ENCODE measurements at places on chromosomes 12 and 14.

GRCh38 chr12:70379846-70380245, 13.8 kb downstream of the KCNMB4 start:
- DNase-seq = no peak

GRCh38 chr12:73445658-73446324, 1091.8 kb upstream of the ATXN7L3B start:
- no peak for DNase-seq

- no peak for DNase-seq
These were observed 6.3 kb upstream of the RPAP3 start for GRCh38 chr12:47712171-47712570.

DNA sequence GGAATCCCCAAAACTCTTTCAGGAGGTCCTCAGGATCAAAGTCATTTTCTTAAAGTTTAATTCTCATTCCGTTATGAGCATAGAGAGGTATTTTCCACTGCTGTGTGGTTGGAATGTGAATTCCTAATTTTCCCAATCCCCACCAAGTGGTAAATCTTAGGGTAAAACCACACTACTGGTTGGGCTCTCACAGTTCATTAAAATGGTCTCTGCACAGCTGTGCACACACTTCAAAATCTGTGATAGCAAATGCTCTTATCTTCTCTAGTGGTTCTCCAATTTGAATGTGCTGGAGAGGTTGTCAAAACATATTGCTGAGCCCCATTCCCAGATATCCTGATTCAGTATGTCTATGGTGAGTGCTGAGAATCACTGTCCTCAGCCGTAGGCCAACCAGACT, 189.1 kb downstream of the BMP4 start:
- DNase-seq = no peak

GRCh38 chr12:24233519-24234246, 284.2 kb upstream of the SOX5 start:
- no peak for DNase-seq

DNA sequence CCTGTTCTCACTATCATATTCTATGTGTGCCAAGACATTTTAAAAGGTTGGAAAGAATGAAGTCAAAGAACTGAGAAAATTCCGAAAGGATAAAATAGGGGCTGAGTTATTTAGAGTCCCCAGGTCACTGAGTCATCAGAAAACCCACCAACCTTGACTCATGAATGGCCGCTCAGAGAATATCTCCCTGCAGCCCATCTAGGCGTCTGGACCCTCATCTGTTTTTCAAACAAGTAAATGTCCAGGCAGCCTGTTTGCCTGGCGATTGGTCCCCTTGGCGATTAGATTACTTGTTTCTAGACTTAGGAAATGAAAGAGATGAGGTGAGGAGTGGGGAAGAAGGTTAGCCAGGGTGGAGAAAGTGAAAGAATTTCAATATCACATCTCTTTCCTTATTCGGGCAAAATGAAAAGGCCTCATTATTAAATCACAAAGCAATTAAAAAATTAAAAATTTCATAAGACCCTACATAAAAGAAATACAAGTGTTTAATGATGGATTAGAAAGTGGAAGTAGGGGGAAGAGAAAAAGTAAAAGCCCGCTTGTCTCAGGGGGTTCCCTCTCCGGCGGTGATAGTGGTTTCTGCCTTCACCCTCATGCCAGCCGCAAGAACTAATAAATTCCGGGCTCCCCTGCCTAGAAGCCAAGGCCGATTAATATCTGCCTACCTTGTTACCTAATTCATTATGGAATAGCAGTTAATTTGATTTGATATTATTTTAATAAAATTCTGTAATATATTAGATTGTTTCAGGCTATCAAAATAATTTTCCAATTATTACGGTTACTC, 415.9 kb downstream of the BCL11B start:
- DNase-seq = no peak

DNA sequence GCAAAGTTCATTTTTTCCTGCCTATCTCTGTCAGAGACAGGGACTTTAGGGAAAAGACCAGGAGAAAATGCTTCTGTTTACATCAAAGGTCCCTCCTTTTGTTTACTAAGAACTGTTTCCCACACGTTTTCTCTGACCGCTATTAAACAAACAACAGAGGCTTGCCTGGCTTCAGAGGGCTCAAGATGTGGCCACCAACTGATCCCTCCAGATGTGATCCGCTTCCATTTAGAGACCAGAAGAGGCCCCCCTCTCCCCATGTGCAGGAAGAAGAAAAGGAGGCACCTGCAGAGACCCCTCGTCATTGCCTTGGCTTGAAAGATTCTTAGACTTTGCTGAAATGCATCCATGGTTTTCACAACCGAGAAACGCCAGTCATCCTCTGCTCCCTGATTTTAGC, 217.9 kb upstream of the PWP1 start:
- DNase-seq = no peak

DNA sequence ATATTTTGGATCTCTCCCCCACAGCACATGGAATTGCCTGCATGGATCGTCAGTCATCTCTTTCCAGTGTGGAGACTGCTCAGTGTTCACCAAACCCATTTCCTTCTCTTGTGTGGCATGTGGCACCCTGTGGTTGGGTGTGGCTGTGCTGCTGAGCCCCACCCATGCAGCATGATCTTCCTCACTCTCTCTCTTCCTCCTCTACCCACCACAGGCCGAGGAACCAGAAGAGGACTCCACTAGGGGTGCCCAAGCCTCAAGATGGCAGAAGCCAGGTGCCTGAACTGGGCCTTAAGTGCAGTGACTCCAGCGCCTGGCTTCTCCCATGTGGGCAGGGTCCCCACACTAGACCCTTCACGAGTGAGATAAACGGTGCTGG, 66.8 kb upstream of the GPR68 start:
- no peak for DNase-seq
